Fibroblast of skin of scalp (primary cell): ENCODE measurements at places on chromosomes 16 and 17.

DNA sequence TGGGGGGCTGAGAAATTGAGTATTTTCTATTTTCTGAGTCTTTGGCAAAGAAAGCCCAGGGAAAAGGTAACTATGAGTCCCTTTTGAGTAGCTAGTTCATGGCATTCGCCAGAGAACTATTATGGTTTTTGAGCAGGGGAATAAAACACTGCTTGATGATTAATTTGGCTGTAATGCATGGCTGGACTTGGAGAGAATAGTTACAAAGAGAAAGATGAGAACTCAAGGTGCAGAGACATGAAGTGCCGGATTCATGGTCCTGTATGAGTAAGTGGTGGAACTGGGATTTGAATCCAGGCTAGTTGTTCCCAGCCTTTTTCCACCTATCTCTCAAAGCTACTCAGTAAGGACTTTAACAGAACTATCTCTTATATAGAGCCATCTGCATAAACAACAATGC lies 266.6 kb downstream of the CA10 start:
- no peak for DNase-seq

GRCh38 chr16:20401475-20402016 lies 3.0 kb downstream of the PDILT start:
- DNase-seq, result no peak

- no peak for DNase-seq
Measured at GRCh38 chr17:4719684-4720221, 9.3 kb downstream of the ARRB2 start.

DNA sequence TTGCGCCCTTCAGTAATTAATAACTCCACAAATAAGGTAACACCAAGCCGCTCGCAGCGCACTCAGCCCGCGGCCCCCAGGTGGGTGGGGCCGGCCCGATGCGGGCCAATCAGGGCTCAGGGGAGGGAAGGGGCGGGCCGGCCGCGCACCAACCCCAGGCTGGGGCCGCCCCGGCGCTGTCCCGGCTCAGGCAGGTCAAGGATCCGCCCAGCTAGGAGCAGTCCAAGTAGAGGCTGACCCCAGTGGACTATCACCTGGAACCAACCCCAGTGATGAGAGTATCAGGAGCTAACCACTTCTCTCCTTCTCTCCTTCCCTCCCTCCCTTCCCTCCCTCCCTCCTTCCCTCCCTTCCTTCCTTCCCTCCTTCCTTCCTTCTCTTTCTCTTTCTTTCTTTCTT lies 110.8 kb downstream of the C16orf78 start:
- DNase-seq, result peak; percentile 21

DNA sequence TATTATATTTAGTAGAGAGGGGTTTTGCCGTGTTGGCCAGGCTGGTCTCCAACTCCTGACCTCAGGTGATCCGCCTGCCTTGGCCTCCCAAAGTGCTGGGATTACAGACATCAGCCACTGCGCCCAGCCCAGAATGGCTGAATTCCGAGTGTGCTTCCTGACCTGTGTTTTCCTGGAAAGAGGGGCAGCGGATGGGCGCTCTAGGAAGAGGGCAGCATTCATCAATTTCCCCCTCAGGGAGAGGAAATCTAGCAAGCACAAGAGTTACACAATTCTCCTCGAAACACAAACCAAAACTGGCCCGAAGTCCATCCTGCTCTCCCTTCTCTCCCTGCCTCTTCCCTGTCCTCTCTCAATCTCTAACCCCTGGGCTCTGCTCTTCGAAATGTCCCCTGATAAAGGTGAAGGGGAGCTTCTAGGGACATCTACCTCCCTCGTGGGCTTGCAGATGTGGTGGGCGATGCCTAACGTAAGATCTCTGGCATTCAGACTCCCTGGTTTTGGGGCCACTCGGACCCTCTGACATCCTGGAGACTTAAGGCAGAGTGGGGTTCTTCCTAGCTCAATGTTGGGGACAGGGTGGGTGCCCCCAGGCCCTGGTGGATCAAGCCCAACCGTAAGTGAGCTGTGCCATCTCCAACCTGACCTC lies 1.0 kb downstream of the IL27 start:
- no peak for DNase-seq

DNA sequence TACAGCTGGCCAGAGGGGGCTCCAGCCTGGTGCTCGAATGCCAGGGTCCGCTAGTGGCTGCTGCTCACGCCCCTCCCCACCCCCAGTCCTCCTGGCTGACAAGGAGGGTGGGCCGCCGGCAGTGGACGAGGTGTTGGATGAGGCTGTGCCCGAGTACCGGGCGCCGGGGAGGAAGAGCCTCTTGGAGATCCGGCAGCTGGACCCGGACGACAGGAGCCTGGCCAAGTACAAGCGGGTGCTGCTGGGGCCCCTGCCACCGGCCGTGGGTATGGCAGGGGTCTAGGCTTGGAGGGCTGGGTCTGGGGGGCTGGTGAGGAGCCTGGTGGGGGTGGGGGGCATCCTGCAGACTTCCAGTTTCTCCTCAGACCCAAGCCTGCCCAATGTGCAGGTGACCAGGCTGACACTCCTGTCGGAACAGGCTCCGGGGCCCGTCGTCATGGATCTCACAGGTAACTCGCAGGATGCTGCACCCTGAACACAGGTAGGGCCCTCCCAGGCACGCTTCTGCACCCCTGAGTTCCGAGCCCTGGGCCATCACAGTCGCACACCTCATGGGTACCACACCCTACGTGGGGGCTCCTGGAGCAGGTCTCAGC lies 1.2 kb upstream of the PDIA2 start:
- DNase-seq, result no peak

- DNase-seq, result no peak
Measured at GRCh38 chr17:42748202-42748907, 3.5 kb upstream of the EZH1 start.

DNA sequence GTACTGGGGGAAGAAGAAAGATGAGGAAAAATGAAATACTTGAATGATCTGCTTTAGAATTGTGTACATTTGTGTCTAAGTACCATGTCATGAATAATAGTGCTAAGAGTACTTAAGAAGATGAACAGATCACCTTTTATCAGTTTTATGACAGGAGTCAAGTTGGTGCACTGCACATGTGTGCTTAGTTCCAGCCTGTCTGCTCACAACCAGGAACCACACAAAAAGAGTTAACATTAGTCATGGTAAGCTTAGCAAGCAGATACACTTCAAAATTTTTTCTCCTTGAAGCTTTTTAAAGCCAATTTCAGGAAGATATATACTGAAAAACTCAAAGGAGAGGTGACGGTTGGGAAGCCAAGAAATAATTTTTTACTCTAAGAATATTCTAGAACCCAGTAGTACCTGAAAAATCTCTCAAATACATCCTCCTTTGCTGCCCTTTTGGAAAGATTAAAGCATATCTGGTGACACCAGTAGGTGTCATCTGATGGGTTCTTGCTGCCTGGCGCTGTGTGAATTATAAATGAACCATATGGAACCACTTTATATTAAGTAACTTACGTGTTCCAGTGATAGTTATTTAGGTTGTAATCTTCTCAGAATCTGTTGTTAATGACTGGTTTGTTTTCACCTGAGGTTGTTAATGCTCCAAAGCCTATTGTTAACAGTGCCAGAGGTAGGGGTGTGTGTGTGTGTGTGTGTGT lies 93.4 kb downstream of the MSI2 start:
- no peak for DNase-seq

- no peak for DNase-seq
Measured at GRCh38 chr17:79796444-79796762, 474 bp downstream of the CBX8 start.

DNA sequence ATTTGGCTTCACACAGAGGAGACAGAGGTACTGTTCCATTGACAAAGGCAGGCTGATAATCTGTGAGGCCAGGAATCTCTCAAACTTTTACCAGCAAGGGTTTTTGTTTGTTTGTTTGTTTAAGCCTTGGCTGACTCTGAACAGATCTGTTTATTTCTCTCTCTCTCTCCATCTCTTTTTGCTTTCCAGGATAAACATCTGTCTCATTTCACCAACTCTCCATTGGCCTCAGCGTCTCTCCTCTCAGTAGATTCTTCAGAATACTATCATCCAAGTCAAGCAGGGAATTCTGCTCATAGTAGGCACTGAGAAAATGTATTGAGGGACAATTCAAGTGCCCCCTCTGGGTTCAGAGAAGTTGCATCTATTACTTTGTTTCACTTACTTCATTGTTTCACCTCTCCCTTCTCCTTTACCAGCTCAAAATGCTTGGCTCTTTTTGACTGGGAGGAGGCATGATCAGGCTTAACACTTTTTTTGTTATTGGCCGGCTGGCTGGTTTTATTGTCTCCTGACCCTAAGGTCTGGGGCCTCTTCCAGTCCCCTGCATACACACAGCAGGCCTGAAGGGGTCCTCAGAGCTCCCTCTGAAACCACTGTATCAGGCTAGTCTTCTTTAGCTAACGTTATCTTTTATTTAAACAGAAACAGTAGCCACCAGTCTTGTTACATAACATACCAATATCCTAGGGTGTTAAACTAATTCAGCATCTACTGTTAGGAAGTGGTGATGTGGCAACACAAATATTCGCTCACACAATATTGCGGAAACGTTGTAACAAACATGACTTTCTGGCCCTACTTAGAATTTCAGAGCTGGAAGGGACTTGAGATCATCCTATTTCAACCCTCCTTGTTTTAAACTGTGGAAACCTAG lies 2.0 kb upstream of the YPEL2 start:
- peak; percentile 76 for DNase-seq
